ENCODE measurements at places on chromosomes 7 and 10.

DNA sequence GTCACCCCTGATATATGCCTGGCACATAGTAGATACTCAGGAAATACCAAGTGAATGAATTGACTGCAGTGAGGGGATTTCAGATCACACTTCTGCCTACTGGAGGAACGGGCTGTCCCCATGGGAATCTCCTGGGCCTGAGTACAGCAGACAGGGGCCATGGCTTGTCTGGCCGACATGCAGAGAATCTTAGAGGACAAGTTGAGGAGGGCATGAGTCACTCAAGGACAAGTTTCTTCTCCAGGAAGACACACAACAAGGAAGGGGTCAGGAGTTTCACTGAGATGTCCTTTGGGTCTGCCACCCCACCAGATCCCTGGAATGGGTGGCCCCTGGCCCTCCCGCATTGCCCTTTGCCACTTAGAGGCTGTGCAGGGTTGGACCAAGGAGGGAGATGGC, 20.7 kb downstream of the PLPP4 start:
- no peak for DNase-seq

- no peak for DNase-seq
Observed at GRCh38 chr10:125002047-125002422, 60.1 kb downstream of the ZRANB1 start.

DNA sequence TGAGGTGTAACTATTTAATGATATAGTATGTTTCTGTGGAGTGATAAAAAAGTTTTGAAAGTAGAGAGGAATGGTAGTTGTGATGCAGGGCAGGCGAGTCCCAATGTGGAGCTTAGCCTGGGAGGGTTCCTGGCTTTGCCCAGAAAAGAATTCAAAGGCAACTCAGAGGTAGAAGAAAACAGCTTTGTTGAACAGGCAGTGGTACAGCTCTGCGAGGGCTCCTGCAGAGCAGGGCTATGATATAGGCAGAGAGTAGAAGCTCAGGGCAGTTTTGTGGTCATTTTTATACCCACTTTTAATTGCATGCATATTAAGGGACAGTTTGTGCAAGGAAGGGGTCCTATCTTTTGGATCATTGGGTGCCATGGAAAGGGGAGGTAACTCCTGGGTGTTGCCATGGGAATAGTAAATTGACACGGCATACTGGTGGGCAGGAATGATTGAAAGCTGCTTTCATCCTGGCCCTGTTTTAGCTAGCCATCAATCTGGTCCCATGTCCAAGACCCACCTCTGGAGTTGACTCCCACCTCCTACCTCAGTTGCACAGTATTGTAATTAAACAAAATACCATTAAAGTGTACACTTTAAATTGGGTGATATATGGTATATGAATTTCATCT, 12.4 kb downstream of the CYP2C8 start:
- no peak for DNase-seq

GRCh38 chr10:132580143-132580542, 42.6 kb downstream of the INPP5A start:
- DNase-seq = no peak

- DNase-seq = no peak
Observed at GRCh38 chr7:135441791-135442190, 68.1 kb downstream of the CNOT4 start.

GRCh38 chr10:697097-697875, 7.8 kb upstream of the DIP2C start:
- no peak for DNase-seq
